Activated T-helper 1 cell treated with anti-CD3 and anti-CD28 coated beads, Interleukin-2, amount 50 U/mL, for 16 hours (primary cell): ENCODE measurements at places on chromosomes 2 and 18.

GRCh38 chr2:11901351-11902069 is 155.1 kb downstream of the LPIN1 start:
- no peak for DNase-seq

GRCh38 chr2:210459880-210460279 is 16.7 kb downstream of the LANCL1 start:
- no peak for DNase-seq

GRCh38 chr18:61272793-61273192 is 60.4 kb upstream of the CDH20 start:
- no peak for DNase-seq

DNA sequence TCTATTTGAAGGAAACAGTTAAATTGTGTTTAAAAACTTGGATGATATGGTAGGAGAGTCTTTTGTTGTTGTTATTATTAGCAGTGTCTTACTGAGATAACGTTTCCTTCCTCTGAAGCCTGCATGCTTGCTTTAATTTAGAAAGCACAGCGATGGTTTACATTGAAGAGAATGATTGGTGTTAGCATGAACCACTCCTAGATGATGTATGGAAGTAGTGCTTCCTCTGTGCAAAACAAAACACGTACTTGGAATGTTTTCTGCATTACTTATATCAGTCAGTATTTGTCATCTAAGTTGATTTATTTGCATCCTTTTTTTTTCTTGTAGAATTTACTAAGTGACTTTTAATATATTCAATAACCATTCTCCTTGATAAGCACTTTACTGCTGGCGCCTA is 89.0 kb downstream of the UGGT1 start:
- no peak for DNase-seq

DNA sequence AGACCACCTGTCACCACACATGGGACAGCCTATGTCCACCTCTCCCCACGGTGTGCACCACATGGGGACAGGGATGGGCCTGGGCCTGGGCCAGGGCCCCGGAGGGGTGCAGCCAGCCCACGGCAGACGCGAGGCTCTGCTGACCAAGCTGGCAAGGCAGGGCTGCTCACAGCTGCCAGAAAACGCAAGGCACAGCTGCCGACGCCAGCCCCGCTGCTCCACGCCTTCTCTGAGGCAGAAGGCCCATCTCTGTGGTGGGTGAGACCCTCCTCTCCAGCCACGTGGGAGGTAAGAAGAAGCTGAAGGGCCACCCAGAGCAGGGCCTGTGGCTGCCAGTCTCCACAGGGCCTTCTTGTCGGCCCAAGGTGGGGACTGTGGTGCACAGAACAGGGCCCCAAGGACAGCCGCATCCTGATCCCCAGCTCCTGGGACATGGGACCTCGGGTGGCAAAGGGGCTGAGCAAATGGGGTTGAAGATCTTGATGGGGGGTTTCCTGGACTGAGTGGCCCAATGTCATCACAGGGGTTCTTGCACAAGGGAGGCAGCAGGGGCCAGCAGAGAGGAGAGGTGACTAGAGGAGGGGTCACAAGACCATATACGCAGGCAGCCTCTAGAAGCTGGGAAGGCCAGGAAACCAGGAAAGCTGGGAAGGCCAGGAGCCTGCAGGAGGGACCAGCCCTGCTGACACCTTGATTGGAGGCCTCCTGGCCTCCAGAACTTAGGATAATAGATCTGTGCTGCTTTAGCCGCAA is 72.3 kb downstream of the NDUFA10 start:
- no peak for DNase-seq

- no peak for DNase-seq
These were observed 4.2 kb upstream of the EN1 start for GRCh38 chr2:118851650-118852049.

GRCh38 chr2:237696461-237696860 is 69.1 kb downstream of the LRRFIP1 start:
- no peak for DNase-seq

GRCh38 chr2:104444889-104445288 is 409.0 kb upstream of the POU3F3 start:
- no peak for DNase-seq

- DNase-seq, result no peak
These were observed 959 bp upstream of the TUBA4B start for GRCh38 chr2:219252084-219252483.
